ENCODE measurements at places on chromosomes 12 and 14.

GRCh38 chr12:131104463-131105350, 151.0 kb downstream of the ADGRD1 start:
- peak; percentile 70 for DNase-seq

- DNase-seq = no peak
Measured at GRCh38 chr12:122072031-122072970, 6.3 kb upstream of the MLXIP start.

- no peak for DNase-seq
Measured at GRCh38 chr12:90274407-90274806, 565.8 kb upstream of the ATP2B1 start.

- DNase-seq = no peak
Measured at GRCh38 chr12:99767809-99768208, 120.3 kb downstream of the GARIN6 start.

GRCh38 chr12:53059434-53060063, 9.7 kb downstream of the TNS2 start:
- DNase-seq = no peak

GRCh38 chr12:99704458-99704857, 56.9 kb downstream of the GARIN6 start:
- no peak for DNase-seq

DNA sequence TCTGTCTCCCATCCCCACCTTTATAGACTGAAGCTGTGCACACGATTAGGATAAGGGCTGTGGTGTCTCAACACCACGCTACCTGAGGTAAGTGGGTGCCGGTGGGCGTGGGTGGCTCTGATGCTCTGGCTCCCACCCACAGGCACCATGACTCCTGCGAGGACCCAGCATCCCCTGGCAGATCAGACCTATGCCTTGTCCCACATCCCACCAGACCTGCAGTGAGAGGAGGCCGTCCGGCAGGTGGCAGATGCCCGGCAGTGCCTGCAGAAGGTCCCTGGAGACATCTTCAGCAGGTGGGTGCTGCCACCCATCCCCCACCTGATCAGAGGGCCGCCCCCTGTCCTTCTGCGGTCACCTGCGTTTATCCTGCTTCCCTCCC, 104.4 kb upstream of the PRB2 start:
- no peak for DNase-seq

GRCh38 chr12:66594688-66595087, 84.2 kb downstream of the GRIP1 start:
- DNase-seq = no peak

- no peak for DNase-seq
Measured at GRCh38 chr12:41683023-41683422, 461.7 kb downstream of the GXYLT1 start.

DNA sequence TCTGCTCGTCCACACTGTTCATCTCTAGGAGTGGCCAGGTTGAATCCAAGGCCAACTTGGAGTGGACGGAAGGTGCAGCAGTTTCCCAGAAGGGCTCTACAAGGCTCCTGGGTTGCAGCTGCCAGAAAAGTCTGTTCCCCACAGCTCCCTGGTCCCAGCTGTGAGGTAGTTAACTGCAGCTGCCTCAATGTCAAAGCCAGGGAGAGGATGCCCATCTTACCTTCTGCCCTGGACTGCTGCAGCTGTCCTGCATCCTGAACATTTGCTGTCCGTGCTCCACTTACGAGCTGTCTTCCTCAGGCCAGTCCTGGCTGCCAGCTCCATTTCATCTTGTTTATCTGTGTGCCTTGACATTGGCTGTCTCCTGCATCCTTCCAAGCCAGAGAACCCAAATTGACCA, 227.3 kb downstream of the SLC41A2 start:
- DNase-seq = no peak

DNA sequence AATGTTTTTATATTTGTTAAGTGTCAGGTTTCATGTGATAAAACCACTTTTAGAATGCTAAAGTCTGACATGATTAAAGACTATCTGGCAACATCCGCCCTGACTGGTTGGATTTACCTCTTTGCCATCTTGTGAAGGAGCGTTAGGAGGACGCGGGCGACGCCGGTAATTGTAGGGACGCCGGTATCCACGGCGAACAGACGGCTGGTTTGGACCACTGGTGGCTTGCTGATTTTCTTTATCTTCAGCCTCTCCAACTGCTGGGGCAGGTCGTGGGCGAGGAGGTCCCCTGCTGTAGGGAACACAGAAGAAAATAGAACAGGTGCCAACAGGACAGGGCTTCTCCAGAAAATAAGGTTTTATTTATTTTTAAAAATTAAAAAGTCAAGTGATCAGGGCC, 21.3 kb downstream of the YBX3 start:
- DNase-seq = no peak

- no peak for DNase-seq
Measured at GRCh38 chr14:96581902-96582301, 79.7 kb downstream of the PAPOLA start.

DNA sequence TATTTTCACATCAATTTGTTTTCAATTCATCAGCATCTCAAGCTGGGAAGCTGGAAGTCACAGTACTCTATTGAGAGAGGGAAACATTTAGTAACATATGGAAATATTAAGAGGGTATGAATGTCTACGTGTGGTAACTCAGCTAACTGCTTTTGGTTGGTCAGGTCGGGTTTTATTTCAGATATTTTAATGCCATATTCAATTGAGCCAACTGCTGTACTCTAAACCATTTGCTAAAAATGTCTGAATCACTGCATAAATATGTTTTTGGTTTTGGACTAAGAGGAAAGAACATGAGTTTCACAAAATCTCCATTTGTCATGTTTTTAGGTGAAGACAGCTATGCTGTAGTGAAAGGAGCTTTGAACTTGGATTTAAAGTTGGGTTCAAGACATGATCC, 18.9 kb upstream of the PPFIBP1 start:
- no peak for DNase-seq
